ENCODE measurements at places on chromosomes 12 and 14.
A peak's percentile ranks its signal among the peaks of the same experiment; 100 is the strongest.

DNA sequence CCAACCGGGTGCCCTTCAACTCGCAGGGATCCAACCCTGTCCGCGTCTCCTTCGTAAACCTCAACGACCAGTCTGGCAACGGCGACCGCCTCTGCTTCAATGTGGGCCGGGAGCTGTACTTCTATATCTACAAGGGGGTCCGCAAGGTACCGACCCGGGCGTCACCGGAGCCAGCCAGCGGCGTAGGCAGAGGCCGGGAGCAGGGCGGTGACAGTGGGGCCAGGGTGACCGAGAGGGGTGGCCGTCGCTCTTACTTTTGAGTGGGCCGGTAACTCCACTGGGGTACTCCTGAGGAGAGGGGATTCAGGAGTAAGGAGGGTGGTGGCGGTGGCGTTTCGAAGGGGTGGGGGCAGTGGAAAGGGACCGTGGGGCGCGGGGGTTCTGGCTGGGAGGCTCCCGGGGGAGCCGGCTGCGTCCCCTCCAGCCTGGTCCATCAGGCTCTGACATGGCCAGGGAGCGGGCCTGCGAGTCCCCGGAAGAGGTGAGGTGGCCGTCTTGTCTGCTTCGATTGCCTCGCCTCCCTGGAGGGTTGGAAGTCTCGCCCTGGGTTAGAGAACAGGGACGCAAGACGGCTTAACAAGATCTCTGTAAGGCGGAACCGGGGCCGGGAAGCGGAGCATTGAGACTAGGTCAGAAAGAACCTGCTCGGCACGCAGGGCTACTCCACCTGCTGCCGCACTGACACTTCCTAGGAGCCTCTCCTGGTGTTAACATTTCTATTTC, 491 bp downstream of the WDR20 start:
- DNase-seq, result peak; percentile 24

DNA sequence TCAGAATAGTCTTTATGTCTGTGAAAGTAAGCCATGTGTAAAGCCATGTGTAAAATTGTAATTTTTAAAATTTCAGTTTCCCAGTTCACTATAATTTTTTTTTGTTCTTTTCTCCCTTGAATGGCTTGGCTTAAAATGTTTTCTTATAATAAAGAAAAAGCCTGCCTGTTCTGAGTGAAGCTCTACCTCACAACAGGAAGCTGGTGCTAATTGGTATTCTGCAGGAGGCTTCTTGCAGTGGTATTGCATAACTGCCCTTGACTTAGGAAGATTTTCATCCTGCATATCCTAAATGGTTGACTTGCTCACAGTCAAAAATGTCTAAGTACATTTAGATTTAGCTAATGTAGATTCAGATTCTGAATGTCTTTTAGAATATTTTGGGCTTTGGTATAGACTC, 49.5 kb downstream of the ATP2A2 start:
- DNase-seq, result no peak

DNA sequence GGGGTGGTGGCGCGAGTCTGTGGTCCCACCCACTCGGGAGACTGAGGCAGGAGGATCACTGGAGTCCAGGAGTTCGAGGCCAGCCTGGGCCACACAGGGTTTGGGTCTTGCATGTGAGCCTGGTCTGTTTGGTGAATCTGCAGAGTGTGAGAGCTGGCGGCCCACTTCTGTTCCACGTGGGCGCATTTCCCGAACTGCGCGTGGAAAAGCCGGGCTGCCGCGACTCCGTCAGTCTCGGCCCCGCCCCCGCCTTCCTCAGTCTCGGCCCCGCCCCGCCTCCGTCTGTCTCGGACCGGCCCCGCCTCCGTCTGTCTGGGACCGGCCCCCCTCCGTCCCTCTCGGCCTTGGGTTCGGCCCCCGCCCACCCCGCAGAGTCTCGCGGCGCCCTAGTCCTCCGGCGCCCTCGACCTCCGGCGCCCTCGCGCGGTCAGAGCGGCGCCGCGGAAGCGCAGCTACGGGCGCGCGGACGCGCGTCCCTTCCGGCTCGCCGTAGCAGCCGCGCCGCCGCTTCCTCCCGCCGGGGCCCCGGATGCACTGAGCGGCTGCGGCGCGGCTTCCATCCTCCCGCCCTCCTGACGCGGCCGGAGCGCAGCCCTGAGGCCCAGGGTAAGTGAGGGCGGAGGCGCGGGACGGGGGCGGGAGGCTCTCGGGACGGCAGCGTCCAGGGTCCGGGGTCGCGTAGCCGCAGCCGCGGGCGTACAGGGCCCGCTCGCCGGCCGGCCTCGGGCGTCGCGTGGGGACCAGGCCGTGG, at the start of gene EP400:
TSS of gene EP400 (plus strand) at position 512 of the 751 bp plus-strand sequence. CDS start 10,678 bp downstream, outside the sequence.
- DNase-seq, result peak; percentile 80

DNA sequence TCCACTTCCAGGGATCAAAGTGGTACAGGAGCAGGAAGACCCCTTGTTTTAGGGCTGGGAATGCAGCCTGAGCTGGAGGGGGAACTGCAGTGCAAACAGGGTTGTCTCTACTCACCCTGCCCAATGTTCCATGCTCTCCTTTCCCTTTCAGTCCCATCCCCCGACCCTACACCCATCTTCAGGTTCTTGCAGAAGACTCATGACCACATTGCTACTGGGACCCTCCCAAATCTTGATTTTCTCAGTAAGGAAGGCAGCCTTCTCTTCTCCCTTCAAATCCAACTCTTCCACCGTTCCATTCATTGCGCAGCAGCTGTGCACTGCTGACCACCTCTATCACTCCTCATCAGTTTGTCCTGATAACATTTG, 1.9 kb downstream of the SERPINA11 start:
- DNase-seq, result no peak

DNA sequence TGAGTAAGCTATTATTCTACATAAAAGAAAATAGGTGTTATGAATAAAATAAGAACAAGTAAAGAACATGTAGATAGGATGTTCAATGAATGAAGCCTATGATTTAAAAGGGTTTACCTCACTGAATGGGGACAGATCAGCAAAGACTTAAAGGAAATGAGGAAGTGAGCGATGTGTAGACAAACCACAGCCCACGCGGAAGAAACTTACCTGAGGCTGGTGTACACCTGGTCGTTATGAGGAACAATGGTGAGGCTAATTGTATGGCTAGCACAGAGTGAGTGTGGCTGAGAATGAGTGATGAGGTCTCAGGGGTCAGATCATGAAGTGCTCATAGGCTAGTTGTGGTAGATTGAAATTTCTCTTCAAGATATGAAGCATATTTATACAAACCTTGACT, 221.7 kb downstream of the ALG10B start:
- no peak for DNase-seq

DNA sequence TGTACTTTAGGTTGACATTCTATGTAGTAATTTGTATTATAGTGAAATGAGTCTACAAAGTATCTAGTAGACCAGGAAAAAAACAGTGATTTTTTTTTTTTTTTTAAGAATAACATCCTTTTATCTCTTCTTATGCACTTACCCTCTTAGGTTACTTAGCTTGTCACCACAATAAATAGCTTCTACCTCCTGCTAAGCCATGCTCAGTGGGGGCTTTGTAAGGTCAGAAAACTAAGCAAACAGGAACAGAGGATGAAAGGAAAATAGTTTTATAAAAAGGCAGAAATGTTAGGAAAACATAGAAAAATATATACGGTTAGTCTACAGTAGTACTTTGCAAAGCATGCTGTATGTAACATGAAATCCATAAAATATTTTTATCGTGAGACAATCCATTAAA, 385.3 kb upstream of the ATXN7L3B start:
- no peak for DNase-seq

DNA sequence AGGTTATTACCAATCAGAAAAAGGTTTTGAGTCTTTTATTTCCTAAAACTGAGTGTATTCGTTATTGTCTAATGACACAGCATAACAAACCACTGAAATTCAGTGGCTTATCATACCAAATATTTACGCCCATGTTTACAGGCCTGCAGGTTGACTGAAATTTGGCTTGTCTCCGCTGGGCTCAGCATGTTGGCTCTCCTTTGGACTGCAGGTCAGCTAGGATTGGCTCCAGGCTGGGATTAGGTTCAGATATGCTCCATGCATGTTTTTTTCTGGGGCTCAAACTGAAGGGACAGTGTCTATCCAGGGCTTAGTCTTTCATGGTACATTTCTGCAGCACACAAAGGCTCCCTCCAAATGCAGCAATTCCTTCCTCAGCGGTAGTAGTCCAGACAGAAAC, 569.9 kb downstream of the DIO2 start:
- no peak for DNase-seq

DNA sequence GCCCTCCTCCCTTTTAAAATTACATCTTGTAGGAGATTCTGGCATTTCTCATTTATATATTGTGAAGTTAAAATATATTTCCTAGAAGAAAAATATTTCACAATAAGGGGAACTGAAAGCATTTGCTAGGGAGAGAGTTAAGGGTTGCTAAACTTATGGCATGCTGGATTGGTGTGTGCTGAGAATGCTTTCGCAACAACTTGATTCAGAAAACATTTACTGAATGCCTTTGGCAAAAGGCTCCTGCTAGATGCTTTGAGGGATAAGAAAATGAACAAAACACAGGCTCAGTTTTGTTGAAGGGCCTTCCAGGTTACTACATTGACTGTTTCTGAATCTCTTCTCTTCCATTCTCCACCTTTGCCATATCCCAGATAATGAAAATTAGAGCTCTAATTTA, 67.5 kb downstream of the DIP2B start:
- DNase-seq, result no peak

- DNase-seq, result no peak
These were observed 180.2 kb downstream of the ACSS3 start for GRCh38 chr12:81257947-81258551.

GRCh38 chr12:96375841-96376604, 24.2 kb downstream of the CDK17 start:
- DNase-seq, result no peak

DNA sequence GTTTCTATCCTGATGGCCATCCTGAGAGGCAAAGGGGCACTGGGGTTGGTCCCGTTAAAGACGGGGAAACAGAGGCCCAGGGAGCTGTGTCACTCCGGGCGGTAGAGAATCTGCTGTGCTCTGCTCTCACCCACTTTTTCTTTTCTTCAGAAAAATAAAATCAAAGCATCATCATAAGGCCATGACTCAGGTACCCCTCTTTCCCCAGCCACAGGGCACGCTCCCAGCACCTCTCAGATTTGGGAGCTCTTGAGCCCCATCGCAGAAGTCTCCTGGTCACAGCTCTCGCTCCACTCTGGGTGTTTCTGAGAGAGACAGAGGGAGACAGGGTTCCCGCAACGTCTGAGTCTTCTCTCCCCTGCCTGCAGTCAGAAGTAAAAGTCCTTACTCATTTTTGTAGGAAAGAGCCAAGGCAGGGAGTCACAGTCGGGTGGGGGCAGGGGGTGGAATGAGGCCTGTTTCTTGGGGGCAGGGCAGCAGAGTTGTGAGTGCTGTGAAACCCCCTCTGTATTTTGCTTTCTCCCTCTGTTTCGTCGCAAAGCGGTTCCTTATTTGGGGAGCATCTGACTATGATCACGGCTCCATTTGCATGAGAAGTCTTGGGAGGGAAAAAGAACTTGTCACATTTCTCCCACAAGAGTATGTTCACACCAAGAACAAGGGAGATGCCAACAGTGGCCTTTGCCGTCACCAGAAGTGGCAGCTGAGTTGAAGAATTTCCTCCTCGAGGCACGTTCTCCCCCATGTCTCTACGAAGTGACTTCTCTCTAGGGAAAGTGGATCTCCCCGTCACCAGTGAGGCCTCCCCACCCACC, 139.0 kb downstream of the BCL11B start:
- no peak for DNase-seq
